ENCODE measurements at places on chromosomes 3 and 15. TPM values are rescaled to one million over a fixed set of nuclear protein-coding genes. Genes with fewer than 3 reads are reported as not detected.

GRCh38 chr15:35857567-35858226 lies 311.7 kb upstream of the DPH6 start:
- no peaks in the 10 kb centered on the region for H3K27me3 ChIP-seq
- no peak overlapping the region for H3K4me3 ChIP-seq
- DNase-seq: no peak
- H3K4me1 ChIP-seq: no peaks in the 10 kb centered on the region
- no peaks in the 10 kb centered on the region for H3K36me3 ChIP-seq

DNA sequence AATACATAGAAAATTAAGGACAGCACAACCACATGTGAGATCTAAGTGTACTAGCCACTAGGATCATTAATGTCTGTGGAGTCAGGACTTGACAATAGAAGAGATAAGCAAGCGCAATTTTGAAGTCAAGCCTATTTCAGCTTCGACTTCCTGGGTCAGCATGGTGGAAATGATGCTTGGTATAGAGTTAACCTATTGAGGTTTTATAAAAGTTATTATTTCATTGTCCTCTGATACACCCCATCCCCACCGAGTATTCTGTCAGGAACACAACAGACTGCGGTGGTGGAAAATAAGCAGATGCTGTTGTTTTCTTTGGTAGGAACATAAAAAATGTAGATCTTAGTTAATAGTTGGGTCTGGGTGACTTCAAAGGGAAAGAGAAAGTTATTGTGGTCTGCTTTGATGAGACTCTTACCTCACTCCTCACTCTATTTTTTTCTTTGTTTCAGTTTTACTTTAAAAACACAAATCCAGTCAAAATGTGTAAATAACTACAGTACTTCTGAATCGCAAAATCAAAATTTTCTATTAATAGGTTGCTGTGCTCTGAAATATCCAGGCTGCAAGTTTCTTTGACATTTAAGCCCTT lies 82.1 kb downstream of the IL5RA start:
- H3K4me3 ChIP-seq: no peak overlapping the region

- DNase-seq: no peak
- H3K27me3 ChIP-seq: no peaks in the 10 kb centered on the region
- H3K4me3 ChIP-seq: no peak overlapping the region
- no peaks in the 10 kb centered on the region for H3K4me1 ChIP-seq
These were observed 48.6 kb downstream of the MCCC1 start for GRCh38 chr3:183050706-183051105.

- H3K27ac ChIP-seq: no peak overlapping the region
- DNase-seq: no peak
- no peaks in the 10 kb centered on the region for H3K4me1 ChIP-seq
- no peaks in the 10 kb centered on the region for H3K27me3 ChIP-seq
These were observed 843.6 kb upstream of the ALCAM start for GRCh38 chr3:104523136-104523535.

DNA sequence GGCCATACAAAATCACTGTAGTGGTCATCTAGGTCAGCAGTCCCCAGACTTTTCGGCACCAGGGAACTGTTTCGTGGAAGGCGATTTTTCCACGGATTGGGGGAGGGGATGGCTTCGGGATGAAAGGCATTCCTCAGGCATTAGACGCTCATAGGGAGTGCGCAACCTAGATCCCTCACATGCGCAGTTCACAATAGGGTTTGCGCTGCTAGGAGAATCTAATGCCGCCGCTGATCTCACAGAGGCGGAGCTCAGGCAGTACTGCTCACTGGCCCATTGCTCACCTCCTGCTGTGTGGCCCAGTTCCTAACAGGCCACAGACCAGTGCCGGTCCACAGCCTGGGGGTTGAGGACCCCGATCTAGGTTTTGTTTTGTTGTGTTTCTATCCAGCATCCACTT lies 200.1 kb downstream of the SLC9A9 start:
- H3K27me3 ChIP-seq: no peaks in the 10 kb centered on the region
- H3K27ac ChIP-seq: no peak overlapping the region
- no peaks in the 10 kb centered on the region for H3K4me1 ChIP-seq
- no peaks in the 10 kb centered on the region for H3K36me3 ChIP-seq

DNA sequence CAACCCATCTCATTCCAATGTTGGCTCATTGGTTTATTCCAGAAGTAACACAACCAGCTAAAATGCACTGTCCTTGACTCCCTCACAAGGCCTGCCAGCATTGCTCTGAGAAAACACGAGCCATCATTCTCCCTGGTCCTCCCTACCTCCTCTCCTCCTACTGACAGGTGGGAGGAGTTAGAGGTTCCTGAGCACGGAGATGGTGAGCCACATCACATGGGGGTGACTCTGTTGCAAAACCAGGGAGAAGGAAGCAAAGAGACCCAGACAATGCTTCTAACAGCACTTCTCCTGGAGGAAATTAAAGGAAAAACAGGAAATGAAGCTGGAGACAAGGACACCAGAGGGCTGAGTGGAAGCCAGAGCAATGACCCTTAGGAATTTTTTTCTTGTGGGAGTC lies 667.4 kb downstream of the NTRK3 start:
- H3K27me3 ChIP-seq: no peaks in the 10 kb centered on the region
- no peak overlapping the region for H3K27ac ChIP-seq
- peaks cover 12% of the 10 kb centered on the region for H3K4me1 ChIP-seq
- H3K4me3 ChIP-seq: no peak overlapping the region

- no peaks in the 10 kb centered on the region for H3K4me1 ChIP-seq
- peak overlapping the region; percentile 31 for H3K27ac ChIP-seq
- no peak overlapping the region for H3K4me3 ChIP-seq
- no peaks in the 10 kb centered on the region for H3K36me3 ChIP-seq
- H3K27me3 ChIP-seq: no peaks in the 10 kb centered on the region
These were observed 118.0 kb downstream of the ABI3BP start for GRCh38 chr3:100875239-100875638.

- no peak for DNase-seq
- H3K27ac ChIP-seq: no peak overlapping the region
- H3K27me3 ChIP-seq: peaks cover 38% of the 10 kb centered on the region
These were observed 77.9 kb downstream of the RPN1 start for GRCh38 chr3:128572644-128573105.

SLC2A2 gene
- not detected for total RNA-seq

SPTSSB gene
- total RNA-seq: not detected

Data from heart right ventricle (tissue), 16 donors.